Adipocyte (in vitro differentiated cells): ENCODE measurements at places on chromosomes 6 and 20.

GRCh38 chr6:17725083-17725482, 18.4 kb upstream of the NUP153 start:
- no peak for DNase-seq

- no peak for DNase-seq
Observed at GRCh38 chr6:42911171-42912021, 4.5 kb upstream of the PTCRA start.

GRCh38 chr6:75422024-75422639, 71.5 kb downstream of the FILIP1 start:
- DNase-seq, result peak; percentile 80

DNA sequence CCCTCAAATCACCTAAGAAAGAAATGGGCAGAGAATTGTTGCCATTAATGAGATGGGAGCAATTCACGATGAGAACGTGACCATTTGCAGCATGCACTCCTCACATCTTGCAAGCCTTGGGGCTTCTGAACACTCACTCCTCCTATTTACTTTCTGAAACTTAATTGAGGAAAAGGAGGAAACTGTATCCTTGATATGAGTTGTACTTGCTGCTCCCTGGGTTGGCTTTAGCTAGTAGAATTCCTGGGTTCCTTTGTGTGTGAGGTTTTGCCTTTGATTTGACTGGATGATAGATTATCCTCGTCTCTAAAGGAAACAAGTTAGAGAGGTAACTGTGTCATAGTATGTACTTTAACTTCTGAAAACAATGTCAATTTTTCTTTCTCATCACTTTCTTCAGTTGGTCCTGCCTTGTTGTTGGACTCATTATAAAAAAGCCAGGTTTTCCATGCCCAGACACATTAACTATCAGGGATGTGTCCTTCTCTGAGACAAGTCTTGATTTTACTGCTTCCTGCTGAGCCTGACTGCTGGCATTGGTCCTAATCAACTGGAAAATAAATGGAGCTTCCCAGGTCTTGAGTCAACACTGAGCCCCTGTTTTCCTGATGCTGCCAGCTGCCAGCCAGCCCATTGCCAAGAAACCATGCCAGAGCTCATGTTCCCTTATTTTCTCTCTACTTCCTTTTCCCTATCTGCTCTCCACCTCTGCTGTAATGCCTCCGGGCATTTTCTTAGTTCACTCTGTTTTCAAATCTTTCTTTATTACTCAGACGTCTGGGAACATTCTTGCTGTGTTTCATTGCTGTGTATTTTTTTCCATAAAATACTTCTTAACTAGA, 6.0 kb upstream of the MRAP2 start:
- peak; percentile 90 for DNase-seq

DNA sequence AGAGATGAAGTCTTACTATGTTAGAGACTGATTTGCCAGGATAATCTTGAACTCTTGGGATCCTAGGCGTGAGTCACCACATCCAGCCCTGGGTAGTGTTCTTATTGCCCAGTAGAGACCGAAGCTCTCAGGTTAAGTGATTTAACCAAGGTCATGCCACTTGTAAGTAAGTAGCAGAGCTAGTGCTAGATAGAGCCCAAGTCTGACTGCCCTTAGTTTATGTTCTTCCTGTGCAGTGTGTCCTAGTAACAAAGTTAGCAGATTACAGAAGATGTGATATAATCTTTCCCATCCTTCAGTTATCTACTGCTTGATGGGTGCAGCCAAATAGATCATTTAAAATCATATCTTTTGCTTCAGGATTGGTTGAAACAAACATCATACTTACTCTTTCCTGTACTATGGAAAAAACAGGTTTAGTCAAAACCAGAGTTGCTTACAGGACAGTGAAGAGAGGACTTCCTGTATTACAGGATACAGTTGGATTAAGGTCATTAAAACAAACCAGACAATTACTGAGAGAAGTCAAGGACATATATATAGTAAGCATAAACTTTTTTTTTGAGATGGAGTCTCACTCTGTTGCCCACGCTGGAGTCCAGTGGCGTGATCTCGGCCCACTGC, 9.5 kb upstream of the PABPC1L start:
- no peak for DNase-seq

GRCh38 chr6:96142142-96142541, 126.4 kb downstream of the FUT9 start:
- DNase-seq, result no peak

DNA sequence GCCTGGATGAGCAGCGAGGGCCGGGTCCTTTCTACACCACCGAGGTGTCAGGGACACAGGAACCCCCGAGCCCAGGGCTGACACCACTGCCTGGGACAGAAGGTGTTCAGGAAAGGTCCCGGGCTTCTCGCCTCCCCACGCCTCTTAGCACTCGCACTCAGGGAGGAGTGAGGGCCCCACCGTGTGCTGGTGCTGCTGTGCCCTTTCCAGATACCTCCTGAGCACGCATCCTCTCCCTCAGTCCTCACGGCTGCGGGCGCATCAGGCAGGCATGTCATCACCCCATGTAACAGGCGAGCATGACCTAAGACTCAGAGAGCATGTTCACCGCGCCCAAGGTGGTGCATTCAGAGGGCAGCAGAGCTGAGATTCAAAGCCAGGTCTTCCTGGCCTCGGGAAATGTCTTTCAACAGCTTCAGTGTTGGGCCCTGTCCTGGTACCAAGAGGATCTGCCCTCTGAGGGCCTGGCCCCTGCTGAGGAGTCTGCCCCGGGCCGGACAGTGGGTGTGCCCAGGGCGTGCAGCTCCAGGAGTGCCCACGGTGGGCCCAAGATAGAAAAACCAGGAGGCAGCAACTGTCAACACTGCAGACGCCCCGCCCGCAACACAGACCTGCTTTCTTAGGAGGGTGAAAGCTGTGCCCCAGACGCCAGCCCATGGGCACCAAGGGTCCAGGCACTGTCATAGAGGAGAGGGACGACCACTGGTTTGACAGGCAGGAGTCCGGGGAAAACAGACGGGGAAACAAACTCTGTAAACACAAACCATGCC, 29.2 kb downstream of the TGM2 start:
- no peak for DNase-seq

- peak; percentile 95 for DNase-seq
Observed at GRCh38 chr6:116229287-116229913, 24.5 kb downstream of the TSPYL4 start.

DNA sequence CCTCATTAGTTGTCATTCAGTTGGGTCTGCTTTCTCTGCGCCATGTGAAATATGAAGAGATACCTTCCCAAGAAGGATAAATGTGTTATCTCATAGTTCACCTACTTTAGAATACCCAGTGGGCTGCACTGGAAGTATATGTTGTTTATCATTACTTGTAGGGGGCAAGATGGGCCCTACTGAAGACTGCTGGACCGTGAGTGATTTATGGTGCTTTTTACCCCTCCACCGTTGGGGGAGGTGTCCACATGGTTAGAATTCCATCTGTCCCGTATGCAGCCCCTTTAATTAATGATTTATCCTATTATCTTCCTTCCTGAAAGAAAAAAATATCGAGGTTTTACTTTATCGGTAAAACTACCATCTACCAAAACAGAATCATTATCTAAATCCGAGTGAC, 97.0 kb downstream of the TSHZ2 start:
- DNase-seq, result no peak

DNA sequence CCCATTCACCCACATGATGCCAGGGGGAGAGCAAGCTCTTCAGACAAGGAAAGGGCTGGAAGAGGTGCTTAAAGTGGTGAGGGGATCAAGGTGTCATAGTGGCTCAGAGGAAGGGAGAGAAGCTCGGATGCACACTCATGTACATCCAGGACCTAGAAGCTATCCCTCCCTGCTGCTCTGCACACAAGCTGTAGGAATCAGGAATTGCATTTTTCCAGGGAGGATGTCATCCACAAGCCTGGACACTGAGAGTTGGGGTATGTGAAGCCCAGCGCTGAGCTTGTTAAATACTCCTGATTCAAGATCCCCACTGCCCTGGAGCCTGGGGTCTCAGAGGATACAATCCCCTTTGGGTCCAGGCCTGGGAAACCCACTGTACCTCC, 85.8 kb upstream of the CCDC167 start:
- DNase-seq, result no peak

GRCh38 chr6:160036790-160037206, 67.9 kb downstream of the IGF2R start:
- DNase-seq, result peak; percentile 88

DNA sequence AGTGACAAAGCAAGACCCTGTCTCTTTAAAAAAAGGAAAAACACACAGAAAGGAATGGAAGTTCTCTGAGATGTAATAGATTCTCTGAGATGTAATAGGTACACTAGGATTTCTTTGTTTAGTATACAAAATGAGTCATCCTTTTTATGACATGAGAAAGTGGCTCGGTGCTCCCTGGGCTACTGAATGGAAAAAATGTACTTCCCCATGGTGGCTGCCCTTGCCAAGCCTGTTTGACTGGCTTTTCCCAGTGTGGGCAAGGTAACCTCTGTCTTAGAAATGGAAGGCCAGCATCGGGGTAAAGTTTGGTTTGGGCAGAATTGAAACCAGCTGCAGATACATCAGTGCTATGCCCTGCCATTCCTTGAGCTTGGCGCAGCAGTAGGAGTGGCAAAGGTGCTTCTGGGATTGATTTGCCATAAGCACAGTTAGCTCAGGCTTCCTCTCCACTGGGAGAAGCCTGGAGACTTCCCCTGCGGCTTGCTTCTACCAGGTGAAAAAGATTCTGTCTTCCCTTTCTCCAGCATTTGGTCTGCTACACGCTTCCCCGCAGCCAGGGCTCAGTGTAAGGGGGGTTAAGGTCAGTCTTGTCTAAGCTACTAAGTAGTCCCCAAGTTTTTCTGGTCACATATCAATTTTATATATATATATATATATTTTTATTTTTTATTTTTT, 24.5 kb downstream of the ARFGEF2 start:
- peak; percentile 30 for DNase-seq

DNA sequence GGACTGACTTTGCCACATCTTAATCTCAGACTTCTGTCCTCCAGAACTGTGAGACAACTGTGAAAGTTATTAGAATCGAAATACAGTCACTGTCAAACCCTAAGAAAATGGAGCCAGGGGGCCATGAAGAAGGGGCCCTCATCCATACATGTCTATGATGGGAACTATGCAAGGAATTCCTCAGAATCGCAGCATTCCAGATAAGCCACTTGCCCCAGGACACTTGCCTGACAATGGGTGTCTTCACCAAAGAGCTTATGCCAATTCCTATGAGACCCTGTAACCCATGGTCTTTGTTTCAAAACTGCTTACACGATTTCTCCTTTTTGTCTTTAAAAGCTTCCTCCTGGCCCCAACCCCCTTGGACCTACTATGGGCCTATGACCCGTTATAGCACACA, 90.4 kb upstream of the FOXP4 start:
- no peak for DNase-seq

DNA sequence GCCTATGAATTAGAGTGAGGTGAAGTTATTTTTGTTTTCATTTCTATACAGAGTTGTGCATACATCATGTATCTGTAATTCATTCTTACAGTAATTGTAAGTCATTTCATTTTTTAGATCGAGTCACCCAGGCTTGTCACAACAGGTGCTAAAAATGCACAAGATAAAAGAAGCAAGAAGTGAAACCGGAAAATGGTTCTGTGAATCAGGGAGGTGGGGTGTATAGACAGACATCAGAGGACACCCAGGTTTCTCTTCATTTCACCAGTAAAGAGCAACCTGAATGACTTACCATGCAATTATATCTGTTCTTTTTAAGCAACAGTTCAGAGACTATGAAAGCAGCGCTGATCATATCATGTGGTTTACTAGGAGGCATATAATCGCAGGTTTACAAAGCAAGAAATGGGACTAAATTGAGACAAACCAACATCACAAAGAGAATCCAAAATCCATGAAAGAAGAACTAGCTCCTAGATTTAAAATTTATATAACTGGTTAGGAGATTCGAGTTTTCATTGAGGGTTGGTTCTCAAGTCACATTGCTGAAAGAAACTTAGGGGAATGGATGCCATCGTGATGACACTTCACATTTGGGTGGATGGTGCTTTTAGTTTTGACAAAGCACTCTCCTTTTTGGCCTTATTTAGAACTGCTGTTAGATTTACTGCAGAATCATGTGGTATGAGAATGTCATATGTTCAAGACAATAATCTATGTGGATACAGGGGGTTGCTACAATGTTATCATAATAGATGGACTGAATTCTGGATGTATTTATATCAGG, 27.9 kb upstream of the TBC1D7 start:
- no peak for DNase-seq

GRCh38 chr6:137361701-137362100, 132.5 kb downstream of the OLIG3 start:
- DNase-seq, result no peak

DNA sequence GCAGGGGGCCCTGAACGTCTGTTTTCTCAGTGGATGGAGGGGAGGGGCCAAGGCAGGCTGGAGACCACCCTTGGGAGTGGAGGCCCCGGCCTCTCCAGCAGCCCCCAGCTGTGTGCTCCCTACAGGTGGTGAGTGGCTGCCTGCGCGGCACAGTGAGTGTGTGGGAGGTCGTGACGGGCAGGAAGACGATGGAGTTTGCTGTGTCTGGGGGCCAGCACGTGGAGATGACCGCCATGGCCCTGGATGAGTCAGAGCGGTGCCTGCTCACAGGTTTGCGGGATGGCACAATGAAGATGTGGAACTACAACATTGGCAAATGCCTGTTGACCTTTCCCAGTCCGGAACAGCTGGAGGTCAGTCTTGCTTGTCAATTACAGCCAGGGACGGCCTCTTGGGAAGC, 52.6 kb downstream of the EFCAB8 start:
- DNase-seq, result no peak

GRCh38 chr6:41957117-41957516, 15.5 kb upstream of the CCND3 start:
- no peak for DNase-seq
